ENCODE measurements at places on chromosomes 6 and 20.

GRCh38 chr6:25343984-25344383 is 64.8 kb downstream of the CARMIL1 start:
- no peak for DNase-seq

DNA sequence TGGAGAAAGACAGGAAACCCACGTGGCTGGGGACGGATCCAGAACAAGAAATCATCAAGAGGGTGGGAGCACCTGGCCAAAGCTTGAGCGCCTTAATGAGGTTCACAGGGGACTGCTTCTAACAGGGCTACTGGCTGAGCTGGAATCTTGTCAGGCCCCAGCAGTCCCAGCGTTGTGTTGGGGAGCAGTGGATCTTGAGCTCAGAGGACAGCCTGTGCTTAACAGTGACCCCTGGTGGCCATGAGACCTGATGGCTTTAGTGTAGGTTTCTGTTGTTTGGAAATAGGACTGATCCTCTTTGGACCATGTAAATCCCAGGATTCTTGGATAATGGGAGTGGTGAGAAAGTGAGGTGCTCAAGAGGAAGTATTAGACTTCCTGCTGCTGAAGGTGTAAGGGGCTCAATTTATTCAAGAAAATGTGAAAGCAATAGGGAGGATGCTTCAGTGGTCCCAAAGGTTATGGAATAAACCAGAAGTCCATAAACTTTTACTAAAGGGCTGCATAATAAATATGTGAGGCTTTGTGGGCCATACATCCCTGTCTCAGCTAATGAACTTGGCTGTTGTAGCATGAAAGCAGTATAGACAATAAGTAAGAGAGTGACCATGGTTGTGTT is 216.2 kb downstream of the NFATC2 start:
- no peak for DNase-seq

DNA sequence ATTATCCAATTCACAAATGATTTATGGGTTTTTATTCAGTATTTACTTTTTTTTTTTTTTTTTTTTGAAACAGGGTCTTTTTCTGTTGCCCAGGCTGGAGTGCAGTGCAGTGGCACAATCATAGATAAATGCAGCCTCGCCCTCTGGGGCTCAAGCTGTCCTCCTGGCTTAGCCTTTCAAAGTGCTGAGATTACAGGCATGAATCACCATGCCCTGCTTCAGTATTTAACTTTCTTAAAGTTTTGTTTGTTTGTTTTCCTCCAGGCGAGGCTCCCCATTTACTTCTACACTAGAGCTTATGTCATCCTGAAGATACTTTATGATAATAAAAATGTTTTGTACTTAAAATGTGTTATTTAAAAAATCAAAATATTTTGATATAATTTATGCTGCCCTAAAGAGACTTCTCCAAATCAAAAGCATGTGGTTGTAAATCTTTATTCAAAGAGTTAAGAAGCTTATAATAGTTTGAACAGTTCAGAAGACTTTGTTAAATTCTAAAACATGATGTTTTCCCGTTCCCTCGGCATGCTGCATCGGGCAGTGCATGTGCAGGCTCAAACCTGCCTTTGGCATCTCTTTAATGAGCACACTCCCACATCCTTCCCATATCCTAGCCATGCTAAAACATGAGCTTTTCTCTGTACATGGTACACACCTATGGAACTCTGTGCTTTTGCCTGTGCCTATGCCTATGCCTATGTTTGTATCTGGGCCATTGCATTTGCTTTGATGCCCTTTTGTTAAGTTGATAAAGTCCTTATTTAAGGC is 11.0 kb downstream of the SMPDL3A start:
- DNase-seq: no peak

GRCh38 chr6:5878792-5879191 is 127.9 kb downstream of the NRN1 start:
- no peak for DNase-seq

- no peak for DNase-seq
Observed at GRCh38 chr20:8043687-8044282, 24.2 kb upstream of the TMX4 start.

GRCh38 chr20:34475979-34476736 is 40.1 kb upstream of the DYNLRB1 start:
- DNase-seq: peak; percentile 30

DNA sequence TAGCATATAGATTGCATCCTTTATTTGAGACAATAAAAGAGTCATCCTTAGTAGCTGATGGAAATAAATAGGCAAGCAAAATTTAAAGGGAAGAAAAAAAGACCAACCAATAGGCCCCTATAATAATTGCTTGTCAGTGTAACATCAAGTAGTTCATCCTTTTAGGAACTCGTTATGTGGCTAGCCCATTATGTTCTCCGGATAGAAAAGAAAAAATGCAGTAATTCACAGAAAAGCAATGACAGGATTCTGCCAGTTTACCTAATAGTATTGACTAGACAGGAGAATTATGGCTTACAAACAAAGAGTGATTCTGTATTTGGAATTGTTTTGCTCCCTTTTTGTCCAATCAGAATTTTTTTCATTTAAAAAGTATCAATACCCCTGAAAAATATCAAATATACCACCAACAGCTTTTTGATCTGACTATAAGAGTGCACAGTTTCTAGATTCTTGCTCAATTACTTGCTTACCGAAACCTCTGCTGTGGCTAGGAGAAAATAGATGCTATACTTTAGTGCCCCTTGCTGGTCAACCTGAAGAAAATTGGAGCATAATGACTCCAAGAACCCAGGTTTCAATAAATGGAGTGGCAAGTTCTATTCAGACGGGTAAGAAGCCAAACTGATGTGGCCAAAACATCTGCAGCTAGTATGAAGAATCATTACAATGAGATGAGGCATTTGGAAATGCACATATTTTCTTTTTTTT is 91.5 kb upstream of the SASH1 start:
- no peak for DNase-seq

- no peak for DNase-seq
Observed at GRCh38 chr6:122770835-122771601, 8.5 kb upstream of the FABP7 start.

DNA sequence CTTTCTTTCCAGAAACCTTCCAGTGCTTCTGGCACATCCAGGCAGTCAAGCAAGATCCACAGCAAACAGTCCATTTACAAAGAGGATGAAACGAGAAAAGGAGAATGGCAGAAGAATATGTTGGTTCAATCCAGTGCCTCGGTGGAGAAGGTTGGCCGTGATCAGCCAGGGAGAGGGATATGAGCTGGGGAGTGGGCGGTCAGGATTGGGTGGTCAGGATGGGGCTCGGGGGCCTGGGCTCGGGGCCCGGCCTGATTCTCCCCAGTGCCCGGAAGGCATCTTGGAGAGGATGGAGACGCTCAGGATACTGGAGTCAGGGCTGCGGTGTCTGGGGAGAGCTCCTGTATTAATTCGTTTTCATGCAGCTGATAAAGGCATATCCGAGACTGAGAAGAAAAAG is 61.3 kb downstream of the EFCAB8 start:
- DNase-seq: no peak

DNA sequence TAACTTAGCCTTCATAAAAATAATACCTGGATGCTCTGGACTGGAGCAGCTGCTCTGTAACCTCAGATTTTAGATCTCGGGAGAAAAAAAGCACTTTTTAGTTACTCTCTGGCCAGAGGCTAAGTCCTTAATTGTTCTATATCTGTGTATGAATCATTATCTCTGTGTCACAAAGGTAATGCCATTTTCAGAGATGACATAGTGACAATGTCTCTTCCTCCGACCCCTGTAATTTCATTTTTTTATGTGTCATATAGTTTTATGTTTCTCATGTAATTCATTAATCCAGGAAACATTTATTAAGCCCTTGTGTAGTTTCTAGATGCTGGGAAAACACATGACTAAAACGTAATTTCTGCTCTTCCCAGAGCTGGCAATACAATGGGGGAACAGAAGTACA is 55.6 kb downstream of the SENP6 start:
- no peak for DNase-seq

- DNase-seq: no peak
Observed at GRCh38 chr20:32333988-32334885, 23.9 kb upstream of the ASXL1 start.

DNA sequence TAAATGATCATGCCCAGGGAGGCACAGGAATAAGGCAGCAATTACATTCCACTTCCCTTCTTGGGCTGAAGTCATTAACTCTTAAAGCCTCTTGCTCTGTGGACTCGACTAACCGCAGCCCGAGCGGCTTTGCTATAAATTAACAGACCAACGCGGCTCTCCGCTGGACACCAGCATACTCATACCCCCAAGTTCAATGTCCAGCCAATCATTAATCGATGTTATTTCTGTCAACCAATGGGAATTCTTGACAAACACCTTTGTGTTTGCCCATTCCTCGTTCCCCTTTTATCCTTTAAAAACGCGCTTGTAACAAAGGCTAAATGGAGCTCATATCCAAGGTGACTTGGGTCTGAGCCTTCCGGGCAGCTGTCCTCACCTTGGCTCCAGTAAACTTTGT is 183.1 kb upstream of the RALGAPA2 start:
- no peak for DNase-seq

DNA sequence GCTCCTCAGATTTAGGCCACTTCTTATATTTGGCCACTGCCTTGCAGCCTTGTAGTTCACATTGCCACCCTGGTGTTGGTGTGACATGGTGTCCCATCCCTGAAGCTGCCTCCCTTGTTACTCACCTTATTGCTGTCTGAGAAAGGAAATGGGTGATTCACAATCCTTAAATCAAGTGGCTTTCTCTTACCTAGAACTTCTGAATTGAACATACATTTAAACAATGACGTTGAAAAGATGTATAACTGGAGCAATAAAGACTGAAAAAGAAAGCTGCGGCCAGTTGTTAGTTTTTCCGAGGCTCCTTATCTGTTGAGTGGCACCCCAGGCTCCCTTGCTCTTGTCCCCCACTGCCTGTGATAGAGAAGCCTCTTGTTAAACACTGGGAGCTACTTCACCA is 28.8 kb upstream of the GNRH2 start:
- no peak for DNase-seq

- no peak for DNase-seq
Observed at GRCh38 chr6:129181001-129181400, 298.1 kb downstream of the LAMA2 start.

GRCh38 chr6:157769776-157770426 is 53.1 kb upstream of the SNX9 start:
- DNase-seq: no peak

GRCh38 chr6:18386298-18386976 is 713 bp upstream of the RNF144B start:
- no peak for DNase-seq

DNA sequence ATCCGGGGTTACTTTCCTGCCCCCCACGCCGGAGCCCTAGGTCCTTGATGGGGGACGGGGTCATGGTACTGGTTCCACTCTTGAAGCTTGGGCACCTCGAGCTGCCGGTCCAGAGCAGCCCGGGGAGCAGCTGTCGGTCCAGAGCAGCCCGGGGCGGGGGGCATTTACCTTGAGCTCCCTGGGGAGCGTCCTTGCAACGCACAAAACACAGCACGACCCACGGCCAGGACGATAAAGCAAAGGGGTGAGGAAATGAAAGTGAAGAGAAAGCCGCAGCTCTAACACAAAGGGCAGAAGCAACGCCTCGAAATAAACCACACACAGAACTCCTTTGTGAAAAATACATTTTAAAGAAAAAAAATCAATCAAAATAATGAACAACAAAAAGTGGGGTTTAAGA is 39.1 kb downstream of the KCNQ2 start:
- no peak for DNase-seq

GRCh38 chr6:156060013-156060412 is 604.4 kb upstream of the NOX3 start:
- no peak for DNase-seq

GRCh38 chr20:56454754-56455153 is 13.7 kb upstream of the RTF2 start:
- DNase-seq: no peak

DNA sequence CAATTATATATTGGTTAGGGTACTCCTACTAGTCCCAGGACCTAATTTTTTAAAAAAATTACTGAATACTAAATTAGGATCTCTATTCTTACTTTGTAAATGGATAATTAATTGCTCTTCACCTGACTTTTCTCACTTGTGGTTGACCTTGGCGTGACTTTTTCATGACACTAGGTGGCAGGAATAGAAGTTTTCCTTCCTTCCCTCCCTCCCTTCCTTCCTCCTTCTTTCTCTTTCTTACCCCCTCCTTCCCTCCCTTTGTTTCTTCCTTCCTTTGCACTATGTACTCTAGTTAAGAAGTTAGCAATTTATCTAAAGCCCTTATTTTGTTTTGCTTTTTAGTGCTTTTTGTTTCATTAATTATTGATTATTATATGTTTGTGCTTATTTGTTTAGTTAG is 20.4 kb upstream of the HBS1L start:
- DNase-seq: no peak

- no peak for DNase-seq
Observed at GRCh38 chr20:60960500-60960899, 291.6 kb upstream of the CDH4 start.

- no peak for DNase-seq
Observed at GRCh38 chr6:76422511-76423213, 350.2 kb upstream of the IMPG1 start.

DNA sequence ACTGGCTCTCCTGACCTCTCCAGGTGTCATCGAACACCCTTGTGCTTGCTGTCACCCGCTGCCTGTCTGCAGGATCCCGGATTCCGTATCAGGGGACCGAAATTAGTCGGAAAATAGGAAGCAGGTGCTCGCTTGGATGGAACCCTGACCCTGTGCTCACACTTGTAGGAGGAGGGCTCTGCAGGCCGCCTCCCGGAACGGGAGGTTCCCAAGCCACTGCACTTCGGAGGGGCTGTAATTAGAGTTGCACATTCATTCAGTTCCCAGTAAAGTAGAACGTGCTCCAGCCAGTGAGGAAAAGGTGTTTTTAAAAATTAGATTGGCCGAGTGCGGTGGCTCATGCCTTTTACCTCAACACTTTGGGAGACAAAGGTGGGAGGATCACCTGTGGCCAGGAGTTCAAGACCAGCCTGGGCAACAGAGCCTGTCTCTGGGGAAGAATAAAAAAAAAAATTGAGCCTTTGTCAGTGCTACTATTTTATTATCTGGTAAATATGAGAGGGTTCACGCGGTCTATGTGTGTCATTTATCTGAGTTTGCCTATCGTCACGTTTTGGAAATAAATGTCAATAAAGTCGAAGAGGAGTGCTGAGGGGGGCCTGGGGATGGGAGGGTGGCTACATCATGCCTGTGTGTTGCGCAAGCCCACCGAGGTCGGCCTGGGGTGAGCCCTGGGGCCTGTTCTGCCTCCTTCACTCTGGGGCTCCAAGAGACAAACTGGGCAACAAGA is 1.5 kb upstream of the GMEB2 start:
- DNase-seq: peak; percentile 49

GRCh38 chr20:13736436-13737191 is 48.1 kb downstream of the ESF1 start:
- DNase-seq: peak; percentile 30

GRCh38 chr6:143429970-143430369 is 20.5 kb downstream of the ADAT2 start:
- no peak for DNase-seq

- no peak for DNase-seq
Observed at GRCh38 chr6:129517288-129517687, 192.7 kb downstream of the ARHGAP18 start.

GRCh38 chr6:20900389-20901160 is 366.3 kb downstream of the CDKAL1 start:
- DNase-seq: no peak
